ENCODE measurements at places on chromosomes 6 and 20. TPM values are rescaled to one million over a fixed set of nuclear protein-coding genes. Genes with fewer than 3 reads are reported as not detected.

ACSS1 gene
- polyA plus RNA-seq, result 28.4 TPM

PCMTD2 gene
- 211 TPM for polyA plus RNA-seq

UBD gene
- 2.3 TPM for polyA plus RNA-seq

RNF217 gene
- polyA plus RNA-seq, result 21.2 TPM

PACSIN1 gene
- polyA plus RNA-seq, result 0.57 TPM

PLCB4 gene
- 18.9 TPM for polyA plus RNA-seq

DNA sequence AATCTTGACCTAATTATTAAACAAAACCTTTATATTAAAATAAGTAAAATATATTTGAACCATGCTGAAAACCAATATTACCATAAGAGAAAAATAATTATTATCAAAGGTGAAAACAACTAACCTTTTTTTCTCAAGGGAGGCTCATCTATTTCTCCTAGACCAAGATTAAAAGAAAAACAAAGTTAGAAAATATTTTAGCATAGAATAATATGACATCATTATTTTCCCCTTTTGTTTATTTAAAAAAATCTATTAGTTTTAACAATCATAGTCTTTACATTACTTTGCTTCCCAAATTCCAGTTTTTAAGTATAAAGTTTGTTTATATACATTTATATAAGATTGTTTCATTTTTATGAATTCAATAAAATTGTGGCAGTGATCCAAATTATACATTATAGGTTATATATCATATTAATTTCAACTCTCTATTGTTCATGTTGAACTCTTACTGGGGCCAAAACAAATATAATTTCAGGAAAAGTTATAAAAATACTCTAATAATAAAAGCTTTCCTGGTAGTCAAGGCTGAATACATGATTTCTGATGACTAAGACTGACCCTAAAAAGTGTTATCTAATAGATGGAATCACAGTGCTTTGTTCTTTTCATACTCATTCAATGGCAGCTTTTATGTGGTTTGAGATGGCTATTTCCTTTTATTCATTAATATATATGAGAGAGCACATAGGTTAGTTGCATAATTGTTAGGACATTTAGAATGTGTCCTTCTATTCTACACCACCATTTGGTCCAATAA, 89.4 kb downstream of the TRDN start:
- no peak for DNase-seq

- DNase-seq, result no peak
Measured at GRCh38 chr6:124669713-124670480, 292.3 kb upstream of the RNF217 start.

- DNase-seq, result peak; percentile 20
Measured at GRCh38 chr20:33291830-33292355, 8.9 kb downstream of the BPIFB1 start.

GRCh38 chr6:32847004-32847403, 3.2 kb upstream of the PSMB8 start:
- DNase-seq, result no peak

GRCh38 chr6:15677822-15678221, 15.0 kb upstream of the DTNBP1 start:
- DNase-seq, result no peak

DNA sequence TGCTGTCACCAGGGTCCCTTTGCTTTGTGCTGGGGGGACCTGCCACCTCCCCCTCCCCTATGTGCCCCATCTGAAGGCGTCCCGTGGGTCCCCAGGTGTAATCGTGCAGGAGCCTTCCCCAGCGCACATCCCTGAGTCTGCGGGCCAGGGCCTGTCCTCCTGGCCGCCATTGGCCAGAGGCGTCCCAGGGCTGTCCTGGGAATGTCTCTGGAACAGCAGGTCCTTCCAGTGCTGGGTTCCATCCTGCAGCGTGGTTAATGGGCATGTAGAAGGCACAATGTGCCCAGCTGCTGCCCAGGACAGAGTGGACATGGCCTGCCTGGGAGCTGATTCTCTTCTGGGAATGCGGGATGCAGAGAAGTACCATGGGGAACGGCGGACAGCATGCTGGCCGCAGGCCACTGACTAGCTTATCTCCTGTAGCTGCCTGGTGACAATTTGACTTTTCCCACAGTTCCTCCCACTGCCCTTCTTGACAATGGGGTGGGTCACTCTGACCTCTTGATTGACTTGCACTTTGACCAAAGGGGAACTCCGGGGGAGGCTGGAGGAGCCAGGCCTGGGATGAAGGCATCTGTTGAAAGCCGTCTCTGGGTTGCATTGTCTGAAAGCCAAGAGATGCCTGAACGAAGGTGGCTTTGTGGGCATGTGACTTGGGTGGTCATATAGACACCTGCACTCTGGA, 64.0 kb downstream of the CTCFL start:
- DNase-seq, result no peak

DNA sequence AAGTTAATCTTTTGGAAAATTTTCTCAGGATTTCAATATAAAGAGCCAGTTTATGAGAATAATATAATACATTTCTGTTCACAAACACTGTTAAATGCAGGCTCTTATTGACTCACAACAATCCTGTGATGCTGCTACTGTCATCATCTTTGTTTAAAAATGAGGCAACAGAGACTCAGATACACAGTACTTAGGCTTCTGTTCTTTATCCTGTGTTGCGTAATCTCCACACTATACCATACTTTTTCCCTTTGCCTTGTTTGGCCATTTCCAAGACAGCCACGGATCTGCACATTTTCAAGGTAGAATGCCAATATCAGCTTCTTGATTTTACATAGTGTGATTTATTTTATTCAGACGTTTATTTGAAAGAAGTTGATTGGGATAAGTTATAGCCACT, 699.0 kb upstream of the CITED2 start:
- no peak for DNase-seq

DNA sequence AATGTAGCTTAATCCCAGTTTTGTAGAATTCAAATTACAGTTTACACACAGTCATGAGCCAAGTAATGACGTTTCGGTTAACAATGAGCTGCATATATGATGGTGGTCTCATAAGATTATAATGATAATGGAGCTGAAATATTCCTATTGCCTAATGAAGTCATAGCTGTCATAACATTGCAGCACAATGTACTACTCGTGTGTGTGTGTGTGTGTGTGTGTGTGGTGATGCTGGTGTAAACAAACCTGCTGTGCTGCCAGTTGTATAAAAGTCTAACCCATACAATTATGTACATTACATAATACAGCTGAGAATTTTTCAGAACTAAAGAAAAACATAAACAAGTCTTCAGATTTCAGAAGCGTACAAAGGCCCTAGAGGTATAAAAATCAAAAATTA, 66.7 kb upstream of the ARID1B start:
- no peak for DNase-seq

GRCh38 chr6:73079978-73080377, 145.3 kb downstream of the KHDC1L start:
- DNase-seq, result no peak

DNA sequence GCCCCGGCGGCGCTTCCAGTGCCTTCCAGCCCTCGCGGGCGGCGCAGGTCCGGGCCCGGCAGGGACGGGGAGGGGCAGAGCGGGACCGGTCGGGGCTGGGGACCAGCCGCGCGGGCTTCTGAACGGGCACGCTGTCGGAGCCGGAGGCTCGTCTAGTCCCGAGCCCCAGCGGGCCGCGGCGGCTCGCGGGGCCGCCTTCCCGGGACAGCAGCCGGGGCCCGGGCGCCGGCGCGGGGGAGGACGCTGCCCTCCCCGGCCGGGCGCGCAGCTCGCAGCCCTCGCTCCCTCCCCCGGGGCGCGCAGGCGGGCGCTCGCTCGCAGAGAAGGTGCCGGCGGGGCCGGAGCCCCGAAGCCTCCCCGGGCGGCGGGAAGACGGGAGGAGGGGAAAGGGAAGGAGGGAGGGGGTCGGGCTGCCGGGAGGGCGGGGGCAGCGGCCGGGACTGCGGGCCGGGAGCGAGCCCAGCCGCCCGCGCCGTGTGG, 696 bp upstream of the SIRPA start:
- peak; percentile 61 for DNase-seq

- peak; percentile 72 for DNase-seq
Measured at GRCh38 chr20:49484180-49485140, 2.0 kb upstream of the KCNB1 start.

DNA sequence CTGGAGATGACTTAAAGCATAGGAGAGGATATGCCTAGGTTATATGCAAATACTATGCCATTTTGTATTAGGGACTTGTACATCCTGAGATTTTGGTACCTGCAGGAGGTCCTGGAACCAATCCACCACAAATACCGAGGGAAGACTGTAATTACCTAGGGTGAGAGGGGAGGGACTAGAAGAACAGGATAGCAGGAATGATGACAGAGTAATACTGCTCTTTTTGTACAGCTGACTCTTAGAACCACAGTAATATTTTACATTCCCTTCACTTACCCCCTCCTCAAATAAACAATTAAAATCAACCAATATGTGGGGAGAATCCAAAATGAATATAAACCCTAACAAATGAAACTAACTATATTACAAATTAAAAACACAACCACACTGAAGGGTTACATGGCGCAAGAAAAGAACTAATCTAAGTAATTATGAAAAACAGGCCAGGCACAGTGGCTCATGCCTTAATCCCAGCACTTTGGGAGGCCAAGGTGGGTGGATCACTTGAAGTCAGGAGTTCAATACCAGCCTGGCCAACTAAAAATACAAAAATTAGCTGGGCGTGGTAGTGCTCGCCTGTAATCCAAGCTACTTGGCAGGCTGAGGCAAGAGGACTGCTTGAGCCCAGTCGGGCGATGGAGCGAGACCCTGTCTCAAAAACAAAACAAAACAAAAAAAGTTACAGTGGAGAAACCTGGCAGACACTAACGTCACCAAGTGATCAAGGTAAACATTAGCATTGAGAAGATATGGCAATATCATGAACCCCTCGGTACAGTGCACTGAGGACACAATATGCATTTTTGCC, 37.1 kb downstream of the MAP1LC3A start:
- no peak for DNase-seq

GRCh38 chr6:28974505-28974904, 30.6 kb downstream of the ZNF311 start:
- no peak for DNase-seq

DNA sequence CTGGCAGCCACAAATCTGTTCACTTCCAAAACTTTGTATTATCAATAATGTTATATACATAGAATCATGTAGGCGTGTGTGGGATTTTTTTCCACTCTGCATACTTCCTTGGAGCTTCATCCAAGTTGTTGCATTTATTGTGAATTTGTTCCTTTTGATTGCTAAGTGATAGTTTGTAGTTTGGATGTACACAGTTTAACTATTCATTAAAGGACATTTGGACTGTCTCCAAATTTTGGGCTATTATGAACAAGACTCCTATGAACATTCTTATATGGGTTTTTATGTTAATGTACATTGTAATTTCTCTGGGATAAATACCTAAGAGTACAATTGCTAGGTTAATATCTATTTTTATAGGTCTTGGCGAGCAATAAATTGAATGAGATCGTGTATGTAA, 36.2 kb upstream of the GCNT2 start:
- DNase-seq, result no peak

Data from left kidney (tissue), 8 donors.